ENCODE measurements at places on chromosomes 2 and 18. TPM values are rescaled to one million over a fixed set of nuclear protein-coding genes. Genes with fewer than 3 reads are reported as not detected.

The CYP27A1 gene
- 4.9 TPM for total RNA-seq

The POMC gene
- total RNA-seq = 0.44 TPM

The EML4 gene
- 28.5 TPM for total RNA-seq

The IL36RN gene
- 64.1 TPM for total RNA-seq

The C18orf54 gene
- total RNA-seq = 2.7 TPM

The ASB18 gene
- not detected for total RNA-seq

The PROKR1 gene
- total RNA-seq = not detected

The DNAJC27 gene
- 2.2 TPM for total RNA-seq

The GPR39 gene
- total RNA-seq = 1.4 TPM

The MRPS9 gene
- total RNA-seq = 21.2 TPM

The DLGAP1 gene
- 0.28 TPM for total RNA-seq

The CCL20 gene
- total RNA-seq = 2.8 TPM

The CCDC85A gene
- 0.24 TPM for total RNA-seq

GRCh38 chr2:69744456-69744855 is 2.5 kb downstream of the ANXA4 start:
- ATAC-seq = no peak

DNA sequence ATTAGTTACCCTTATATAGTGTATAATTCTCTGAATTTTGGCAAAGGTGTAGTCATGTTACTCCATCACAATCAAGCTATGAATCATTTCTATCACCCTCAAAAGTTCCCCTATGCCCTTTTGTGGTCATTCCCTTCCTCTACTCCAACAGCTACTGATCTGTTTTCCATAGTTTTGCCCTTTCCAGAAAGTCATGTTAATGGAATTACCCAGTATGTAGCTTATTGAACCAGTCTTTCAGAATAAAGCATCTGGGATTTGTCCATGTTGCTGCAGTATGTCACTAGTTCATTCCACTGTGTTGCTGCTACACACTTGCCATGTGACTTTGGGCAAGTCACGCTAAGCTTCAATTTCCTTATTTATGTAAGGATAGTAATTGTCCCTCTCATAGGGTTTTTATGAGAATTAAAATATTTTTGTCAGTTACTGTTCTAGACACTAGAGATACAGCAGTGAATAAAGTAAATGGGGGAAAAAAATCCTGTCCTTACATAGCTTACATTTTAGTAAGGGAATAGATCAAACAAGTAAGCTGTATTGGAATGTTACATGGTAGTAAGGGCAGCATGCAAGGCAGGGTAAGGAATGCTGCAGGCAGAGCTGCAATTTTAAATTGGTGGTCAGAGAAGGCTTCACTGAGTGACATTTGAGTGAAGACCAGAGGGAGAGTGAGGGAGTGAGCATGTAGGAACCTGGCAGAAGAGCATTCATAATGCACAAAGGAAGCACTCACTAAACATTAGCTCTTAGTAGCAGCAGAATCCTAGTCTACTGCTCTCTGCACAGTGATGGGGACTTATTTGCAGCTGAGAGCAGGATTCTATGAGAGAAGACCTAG is 80.3 kb upstream of the TSPYL6 start:
- no peak for ATAC-seq

- no peak for ATAC-seq
Observed at GRCh38 chr2:118059919-118060478, 28.3 kb upstream of the INSIG2 start.

DNA sequence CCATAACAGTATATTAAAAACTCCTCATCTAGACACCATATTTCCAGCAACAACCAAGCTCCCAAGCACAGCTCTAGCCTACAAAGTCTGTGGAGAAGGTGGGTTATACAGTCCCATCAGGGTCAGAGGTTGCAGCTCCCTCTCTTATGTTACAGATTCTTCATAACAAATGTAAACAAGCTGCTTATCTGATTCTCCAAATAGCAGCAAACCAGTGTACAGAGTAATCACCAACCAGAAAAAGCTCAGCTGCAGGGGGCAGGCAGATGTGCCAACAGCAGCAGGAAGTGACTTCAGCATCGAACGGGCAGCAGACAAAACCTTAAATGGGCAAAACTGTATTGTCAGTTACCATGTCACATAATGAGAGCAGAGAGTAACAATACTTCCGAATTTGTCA is 52.9 kb upstream of the NABP1 start:
- no peak for ATAC-seq

- no peak for ATAC-seq
Observed at GRCh38 chr2:170680172-170680941, 34.8 kb upstream of the SP5 start.

DNA sequence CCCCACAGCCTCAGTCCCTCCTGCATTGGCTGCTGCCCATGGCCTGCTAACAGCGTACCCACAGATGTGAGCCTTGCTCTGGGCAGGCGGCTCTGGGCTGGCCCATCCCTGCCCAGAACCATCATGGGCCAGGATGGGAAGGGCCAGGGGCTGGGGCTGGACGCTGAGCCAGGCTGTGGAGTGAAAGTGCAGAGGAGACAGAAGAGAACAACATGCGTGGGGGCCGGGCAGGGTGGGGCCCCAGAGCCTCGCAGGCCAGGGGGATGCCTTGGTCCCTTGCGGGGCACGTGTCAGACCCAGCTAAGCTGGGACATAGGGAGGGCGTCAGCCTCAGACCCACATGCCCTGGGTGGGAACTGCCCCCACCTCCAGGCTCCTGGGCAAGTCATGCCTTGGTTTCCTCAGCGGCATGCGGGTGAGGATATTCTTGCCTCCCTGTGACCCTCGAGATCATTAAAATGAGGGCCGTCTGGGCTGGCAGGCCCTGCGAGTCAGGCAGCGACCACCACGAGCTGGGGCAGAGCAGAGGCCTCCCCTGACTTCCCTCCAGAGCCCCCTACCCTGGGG is 27.3 kb downstream of the GPC1 start:
- no peak for ATAC-seq

DNA sequence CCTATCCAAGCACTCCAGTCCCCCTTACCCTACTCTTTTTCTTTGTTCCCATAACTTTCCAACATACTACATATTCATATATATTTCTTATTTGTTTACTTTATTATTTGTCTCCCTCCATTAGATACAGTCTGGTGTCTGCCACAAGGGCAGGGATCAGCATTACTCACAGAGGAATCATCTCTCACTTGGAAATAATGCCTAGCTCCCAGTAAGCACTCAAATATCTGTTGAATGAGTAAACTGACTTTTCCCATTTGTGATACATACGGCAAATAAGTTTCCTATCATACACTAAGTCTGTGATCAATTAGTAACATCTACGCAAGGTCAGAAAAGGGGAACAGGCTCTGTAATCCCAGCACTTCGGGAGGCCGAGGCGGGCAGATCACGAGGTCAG is 18.7 kb downstream of the C1D start:
- no peak for ATAC-seq

- ATAC-seq = no peak
Observed at GRCh38 chr18:36249392-36249791, 48.1 kb upstream of the FHOD3 start.

DNA sequence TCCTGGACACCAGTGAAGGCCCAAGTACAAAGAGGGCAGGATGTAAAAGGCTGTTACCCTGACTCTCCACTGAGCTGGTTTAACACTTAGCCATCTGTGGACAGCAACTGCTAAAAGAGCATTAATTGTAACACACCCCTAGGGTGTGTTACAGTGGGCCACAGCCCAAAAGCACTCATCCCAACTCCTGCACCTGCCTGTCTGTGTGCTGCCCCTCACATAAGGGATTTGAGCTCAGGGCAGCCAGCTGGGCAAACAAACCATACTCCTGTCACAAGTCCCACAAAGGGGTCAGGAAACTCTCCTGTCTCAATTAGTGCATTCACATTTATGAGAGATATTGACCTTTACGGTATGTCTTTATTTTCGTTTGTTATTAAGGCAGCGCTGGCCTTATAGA is 833.1 kb upstream of the NXPH2 start:
- no peak for ATAC-seq

DNA sequence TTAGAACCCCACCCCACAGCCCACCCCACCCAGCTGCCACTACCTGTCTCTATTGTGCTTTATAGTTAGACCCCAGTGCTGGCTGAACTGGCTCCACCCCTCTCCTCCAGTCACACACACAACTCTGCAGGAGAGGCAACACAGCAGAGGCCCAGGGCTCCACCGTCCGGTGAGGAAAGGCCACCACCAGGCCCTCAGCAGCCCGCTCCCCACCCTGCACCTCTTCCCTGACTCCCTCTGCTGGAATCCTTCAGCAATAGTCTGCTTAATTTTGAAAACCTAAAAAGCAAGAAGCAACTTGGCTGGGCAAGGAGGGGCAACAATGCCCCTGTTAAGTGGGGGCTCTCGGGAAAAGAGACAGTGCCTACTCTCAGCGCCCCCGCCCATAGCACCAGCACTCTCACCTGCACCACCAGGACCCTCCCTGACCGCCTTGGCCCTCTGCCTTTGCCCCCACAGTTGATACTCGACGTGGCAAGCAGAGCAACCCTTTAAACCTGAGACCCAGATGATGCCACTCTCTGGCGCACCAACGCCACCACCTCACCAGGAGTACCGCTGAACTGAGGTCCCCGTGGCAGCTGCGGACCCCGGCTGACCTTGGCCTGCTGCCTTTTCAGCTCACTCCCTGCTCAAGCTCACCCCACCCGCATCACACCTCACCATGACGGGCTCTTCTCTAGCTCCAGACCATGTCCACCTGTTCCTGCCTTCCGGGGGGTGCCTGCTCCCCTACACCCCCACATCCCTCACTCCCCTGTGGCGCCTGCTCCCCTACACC is 45.7 kb downstream of the NDUFA10 start:
- no peak for ATAC-seq

- peak; percentile 56 for ATAC-seq
Observed at GRCh38 chr2:136118819-136119716, 1.1 kb upstream of the CXCR4 start.

- ATAC-seq = no peak
Observed at GRCh38 chr2:212359425-212360067, 179.1 kb downstream of the ERBB4 start.

- ATAC-seq = peak; percentile 45
Observed at GRCh38 chr2:42127425-42128424, 41.4 kb upstream of the EML4 start.

DNA sequence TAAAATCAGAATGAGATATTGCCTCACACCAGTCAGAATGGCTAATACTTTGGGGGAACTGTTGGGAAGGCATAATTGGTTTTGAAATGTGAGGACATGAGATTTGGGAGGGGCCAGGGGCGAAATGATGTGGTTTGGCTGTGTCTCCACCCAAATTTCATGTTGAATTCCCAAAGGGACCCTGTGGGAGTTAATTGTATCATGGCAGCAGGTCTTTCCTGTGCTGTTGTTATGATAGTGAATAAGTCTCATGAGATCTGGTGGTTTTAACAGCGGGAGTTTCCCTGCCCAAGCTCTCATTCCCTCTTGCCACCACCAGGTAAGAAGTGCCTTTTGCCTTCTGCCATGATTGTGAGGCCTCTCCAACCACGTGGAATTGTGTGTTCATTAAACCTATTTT is 59.6 kb downstream of the CSRNP3 start:
- ATAC-seq = no peak

GRCh38 chr2:148201075-148202004 is 180.4 kb downstream of the MBD5 start:
- ATAC-seq = peak; percentile 55

DNA sequence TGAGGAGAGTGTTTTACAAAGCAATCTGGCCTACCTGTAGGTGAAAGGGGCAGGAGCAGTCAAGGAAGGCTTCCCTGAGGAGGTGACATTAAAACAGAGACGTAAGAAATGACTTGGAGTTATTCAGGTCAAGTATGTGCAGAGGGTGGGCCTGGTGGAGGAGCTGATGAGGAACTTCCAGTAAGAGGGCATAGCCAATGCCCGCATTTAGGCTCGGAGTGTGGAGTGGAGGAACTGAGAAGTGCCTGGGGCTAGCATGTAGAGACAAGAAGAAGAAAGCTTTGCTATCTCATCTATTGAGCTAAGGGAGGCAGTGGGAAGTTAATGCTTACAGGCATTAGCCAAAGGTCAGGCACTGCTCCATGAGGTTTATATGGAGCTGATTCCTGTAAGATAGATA is 312.2 kb downstream of the ZNF521 start:
- ATAC-seq = no peak

- no peak for ATAC-seq
Observed at GRCh38 chr18:23141104-23141999, 6.1 kb downstream of the CABLES1 start.

DNA sequence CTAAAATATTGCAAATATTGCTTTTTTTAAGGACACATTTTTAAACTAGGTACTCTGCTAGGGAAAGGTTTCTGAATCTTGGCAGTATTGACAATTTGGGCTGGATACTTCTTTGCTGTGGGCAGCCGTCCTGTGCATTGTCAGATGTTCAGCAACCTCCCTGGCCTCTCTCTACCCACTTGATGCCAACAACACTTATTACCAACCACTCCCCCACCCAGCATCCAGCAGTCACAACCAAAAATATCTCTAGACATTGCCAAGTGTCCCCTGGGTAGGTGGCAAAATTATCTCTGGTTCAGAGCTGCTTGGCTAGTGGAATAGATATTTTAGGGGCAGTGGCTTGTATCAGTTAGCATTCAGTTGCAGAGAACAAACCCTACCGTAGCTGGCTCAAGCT is 114.3 kb upstream of the PNPT1 start:
- no peak for ATAC-seq

- peak; percentile 92 for ATAC-seq
Observed at GRCh38 chr2:225494100-225494459, 94.6 kb downstream of the NYAP2 start.

GRCh38 chr2:40725040-40725439 is 273.1 kb upstream of the SLC8A1 start:
- no peak for ATAC-seq

- peak; percentile 81 for ATAC-seq
Observed at GRCh38 chr2:121220995-121221394, 64.0 kb downstream of the TFCP2L1 start.

- ATAC-seq = no peak
Observed at GRCh38 chr18:49846361-49846662, 33.0 kb upstream of the ACAA2 start.

DNA sequence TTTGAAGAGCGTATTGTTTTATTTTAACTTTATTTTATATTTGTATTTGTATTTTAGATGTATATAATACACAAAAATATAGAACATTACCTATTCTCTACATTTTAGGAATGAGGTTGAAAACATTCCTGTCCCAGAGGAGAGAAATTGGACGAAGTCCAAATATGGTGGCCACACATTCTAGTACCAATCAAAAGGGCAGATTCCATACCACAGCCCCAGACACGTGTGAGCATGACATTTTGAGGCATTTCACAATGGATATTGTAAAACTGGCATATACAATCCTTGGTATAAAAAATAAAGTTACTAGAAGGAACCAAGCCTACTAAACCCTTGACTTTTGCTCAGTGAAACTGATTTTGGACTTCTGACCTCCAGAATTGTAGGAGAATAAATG is 50.6 kb downstream of the C2orf76 start:
- ATAC-seq = peak; percentile 31

GRCh38 chr2:28155627-28156026 is 237.0 kb upstream of the FOSL2 start:
- ATAC-seq = no peak

- ATAC-seq = peak; percentile 15
Observed at GRCh38 chr2:241967467-241968144, 98.1 kb downstream of the RTP5 start.
